NCI-H146 (cell line): ENCODE measurements at places on chromosomes 3 and 15.

GRCh38 chr3:152978152-152978551 lies 143.2 kb downstream of the P2RY1 start:
- DNase-seq: no peak

GRCh38 chr15:31511707-31512310 lies 185.2 kb downstream of the KLF13 start:
- no peak for DNase-seq

GRCh38 chr3:177835917-177836316 lies 638.6 kb upstream of the TBL1XR1 start:
- DNase-seq: no peak

- no peak for DNase-seq
Measured at GRCh38 chr3:48564022-48564421, 441 bp upstream of the UCN2 start.

DNA sequence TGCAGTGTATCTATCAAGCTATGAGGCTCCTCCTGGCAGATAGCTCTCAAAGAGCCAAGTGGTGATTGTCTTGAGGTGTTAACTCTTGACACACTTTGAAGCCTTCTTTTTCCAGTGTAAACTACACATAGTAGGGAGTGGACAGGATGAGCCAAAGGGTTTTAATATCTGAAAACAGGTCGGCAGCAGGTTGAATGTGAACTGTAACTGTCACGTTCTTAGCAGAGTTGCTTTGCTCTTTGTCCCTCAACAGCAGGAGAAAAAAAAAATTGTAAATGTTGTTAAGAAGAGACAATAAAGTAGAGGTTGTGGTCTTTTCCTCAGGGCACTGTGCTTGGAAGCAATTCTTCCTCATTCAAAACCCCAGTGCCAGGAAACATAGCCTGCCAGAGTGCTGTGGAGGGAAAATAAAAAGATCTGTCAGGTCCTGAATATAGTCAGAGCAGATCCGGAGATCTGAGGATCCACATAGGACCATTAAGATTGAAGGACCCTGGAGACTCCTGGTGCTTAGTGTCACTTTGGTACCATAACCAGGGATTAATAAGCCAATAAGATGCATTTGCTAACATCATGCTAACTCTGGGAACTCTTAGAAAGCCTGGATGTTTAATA lies 229.7 kb downstream of the NAALADL2 start:
- DNase-seq: no peak

DNA sequence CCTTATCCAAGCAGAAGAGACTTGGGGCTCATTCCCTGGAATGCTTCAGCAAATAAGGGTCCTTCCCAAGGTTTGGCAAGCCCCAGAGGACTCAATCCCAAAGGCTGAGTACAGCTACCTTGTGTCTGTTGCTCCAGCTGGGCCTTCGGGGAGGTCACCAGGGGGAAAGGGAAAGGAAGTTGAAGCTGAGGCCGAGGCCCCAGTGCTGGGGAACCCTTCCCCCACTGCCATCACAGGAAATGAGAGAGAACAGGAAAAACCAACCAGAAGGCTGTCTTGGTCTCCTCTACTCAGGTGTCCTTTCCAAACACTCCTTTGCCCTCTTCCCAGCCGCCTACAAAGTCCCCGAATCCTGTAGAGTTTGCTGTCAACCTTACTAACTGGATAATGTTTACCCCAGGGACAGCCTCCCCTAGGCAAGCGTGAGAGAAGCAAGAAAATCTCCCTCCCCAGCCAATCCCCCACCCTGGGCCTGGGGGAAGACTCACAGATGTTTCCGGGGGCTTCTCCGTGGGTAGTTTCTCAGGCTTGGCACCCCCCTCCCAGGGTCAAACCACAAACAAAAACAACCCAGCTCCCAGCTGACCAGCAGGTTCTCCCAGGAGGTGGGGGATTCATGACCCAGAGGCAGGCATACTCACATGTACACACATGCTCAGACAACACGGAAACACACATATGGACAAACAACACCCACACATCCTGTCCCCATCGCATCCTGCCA lies 5.5 kb downstream of the CSRNP1 start:
- no peak for DNase-seq

GRCh38 chr15:29035336-29036285 lies 149.8 kb downstream of the APBA2 start:
- DNase-seq: no peak

DNA sequence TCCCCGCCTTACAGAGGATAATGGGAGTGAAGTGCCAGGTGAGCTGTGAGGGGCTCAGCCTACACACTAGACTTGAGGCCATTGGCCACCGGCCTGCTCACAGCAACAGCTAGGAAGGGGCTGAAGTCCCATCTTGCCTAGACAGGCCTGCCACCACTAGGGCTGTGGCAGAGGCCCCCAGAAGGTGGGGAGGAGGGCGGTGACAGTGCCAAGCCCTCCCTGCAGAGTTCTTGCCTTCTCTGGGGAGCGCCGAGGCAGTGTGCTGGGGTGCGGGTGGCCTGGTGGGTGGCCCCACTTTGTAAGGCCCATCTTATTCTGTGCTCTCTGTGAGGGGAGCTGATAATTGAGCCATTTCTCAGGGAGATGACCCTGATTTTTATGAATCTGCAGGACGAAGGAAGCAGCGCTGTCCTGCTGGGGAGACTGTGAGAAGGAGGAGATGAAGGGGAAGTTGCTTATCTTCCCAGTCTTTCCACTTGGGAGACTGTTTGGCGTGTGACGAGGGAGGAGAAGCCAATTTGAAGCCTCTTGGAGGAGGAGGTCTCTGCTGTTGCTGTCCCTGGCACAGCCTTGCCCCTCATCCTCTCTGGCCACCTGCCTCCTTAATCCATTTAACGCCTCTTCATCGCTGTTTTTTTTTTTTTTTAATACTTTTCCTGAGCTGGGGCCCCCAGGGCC lies 104.3 kb downstream of the LINGO1 start:
- no peak for DNase-seq

DNA sequence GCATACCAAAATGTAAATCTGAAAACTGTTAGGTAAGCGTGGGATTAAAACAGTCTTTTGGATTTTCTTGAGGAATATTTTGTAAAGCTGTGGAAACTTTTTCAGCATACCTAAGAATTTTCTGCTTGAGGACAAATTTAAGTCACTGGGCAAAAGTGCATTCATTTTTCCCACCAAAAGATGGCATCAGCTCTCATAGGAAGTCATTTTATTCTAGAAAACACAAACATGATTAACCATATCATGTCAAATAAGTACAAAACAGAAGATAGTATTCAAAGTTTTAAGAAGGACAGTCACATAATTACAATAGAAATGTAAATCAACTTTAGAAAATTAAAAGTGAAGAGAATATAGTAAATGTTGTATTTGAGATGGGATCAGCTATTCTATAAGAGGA lies 63.5 kb downstream of the SLC49A4 start:
- no peak for DNase-seq

DNA sequence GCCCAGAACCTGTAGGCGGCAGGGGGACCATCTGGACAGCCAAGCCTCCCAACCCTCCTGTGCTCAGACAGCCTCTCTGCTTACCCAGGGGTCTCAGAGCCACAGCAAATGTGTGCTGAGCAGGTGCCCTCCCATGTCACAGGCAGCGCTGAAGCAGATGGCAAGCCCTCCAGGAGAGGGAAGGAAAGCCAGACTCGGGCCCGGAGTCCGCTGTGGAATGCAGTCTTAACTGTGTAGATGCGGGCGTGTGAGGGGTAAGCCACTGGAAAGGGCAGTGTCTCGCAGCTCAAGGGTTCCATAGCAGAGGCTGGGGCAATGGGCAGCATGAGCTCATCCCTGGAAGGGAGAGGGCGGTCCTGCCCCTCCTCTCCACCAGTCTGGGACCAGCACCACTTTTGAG lies 45.6 kb downstream of the UMPS start:
- no peak for DNase-seq

DNA sequence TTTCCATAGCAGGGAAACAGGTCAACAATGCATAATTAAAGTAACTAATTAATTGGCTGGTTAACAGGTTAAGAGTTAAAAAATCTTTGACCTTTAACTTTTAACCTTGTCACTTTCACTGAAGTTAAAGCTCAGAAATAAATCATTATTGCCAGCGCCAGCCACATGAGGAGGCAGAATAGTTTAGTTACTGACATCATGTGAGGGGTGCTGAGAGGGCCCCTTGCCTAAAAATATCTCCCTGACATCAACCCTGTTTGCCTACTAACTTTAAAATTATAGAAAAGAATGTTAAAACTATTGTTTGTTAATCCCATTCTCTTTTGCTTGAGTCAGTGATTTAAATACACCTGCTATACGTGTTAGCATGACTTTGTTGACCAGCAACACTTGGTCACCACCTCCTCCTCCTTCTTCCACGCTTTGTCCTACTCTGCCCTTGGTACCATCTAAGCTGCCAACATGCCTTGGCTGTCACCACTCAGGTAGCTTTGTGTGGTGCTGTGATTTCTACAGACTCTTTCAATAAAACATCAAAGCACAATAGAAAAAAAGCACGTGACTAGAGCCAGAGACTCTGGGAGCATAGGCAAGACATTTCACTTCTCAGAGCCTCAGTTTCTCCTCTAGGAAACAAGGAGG lies 2.7 kb downstream of the FBXO40 start:
- no peak for DNase-seq
